ENCODE measurements at places on chromosomes 7 and 10.
A peak's percentile ranks its signal among the peaks of the same experiment; 100 is the strongest.

DNA sequence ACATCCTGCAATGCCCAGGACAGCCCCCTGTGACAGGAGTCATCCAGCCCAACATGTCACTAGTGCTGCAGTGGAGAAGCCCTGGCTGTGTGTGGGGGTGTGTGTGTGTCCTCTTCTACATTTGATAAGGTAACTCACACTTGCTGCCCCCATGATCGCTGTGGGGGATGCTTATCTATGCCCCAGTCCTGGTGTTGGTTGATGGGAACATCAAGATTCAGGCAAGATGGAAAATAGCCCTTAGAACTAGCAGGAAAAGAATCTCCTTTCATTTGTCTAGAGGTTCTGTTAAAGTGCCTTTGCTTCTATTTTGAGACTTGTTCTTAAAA is 52.4 kb downstream of the TCF7L2 start:
- DNase-seq: no peak

GRCh38 chr10:75023074-75023473 is 88.4 kb upstream of the SAMD8 start:
- DNase-seq: no peak

DNA sequence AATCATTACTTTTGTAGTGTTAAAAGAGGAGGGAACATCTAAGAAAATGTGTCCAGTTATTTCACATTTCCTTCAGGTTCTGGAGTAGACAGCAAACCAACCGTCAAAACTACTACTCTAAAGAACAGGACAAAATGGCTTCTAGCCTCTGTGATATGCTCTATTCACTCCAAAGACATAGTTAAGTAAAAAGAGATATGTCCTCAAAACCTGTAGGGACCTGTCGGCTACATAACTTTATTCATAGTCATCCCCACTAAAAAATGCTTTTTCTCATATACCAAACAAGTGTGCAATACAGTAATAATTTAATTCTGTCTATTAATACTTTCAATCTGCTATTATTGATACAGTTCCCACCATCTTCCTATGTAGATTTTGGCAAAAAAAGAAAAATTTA is 642.8 kb upstream of the LRRTM3 start:
- no peak for DNase-seq

- DNase-seq: no peak
These were observed 96.2 kb upstream of the MEOX2 start for GRCh38 chr7:15782656-15783055.

DNA sequence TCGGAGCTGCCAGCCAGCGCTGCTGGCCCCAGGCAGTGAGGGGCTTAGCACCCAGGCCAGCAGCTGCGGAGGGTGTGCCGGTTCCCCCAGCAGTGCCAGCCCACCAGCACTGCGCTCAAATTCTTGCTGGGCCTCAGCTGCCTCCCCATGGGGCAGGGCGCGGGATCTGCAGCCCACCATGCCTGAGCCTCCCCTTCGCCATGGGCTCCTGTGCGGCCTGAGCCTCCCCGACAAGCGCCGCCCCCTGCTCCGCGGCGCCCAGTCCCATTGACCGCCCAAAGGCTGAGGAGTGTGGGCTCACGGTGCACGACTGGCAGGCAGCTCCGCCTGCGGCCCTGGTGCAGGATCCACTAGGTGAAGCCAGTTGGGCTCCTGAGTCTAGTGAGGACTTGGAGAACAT is 525.0 kb downstream of the PTPRN2 start:
- no peak for DNase-seq

GRCh38 chr7:149823631-149824199 is 14.5 kb upstream of the ZNF862 start:
- no peak for DNase-seq

DNA sequence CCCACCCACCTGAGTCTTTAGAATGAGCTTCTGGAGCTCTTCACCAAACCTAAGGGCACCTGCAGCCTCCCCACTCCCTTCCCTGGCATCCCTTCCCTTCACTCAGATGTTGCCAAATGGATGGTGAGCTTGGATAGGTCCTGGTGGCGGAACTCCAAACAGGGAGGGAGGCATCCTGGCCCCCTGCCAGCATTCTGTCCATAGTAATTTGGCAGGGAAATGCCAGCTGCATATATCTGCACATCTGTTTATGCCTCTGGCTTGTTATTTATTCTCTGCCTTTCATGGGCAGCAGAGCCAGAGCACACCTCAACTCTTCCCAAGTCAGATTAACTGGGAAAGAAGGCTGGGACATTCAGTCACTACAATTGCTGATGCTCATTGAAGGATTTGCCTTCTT is 18.1 kb downstream of the KAZALD1 start:
- no peak for DNase-seq

- no peak for DNase-seq
These were observed 694.5 kb upstream of the PCDH15 start for GRCh38 chr10:55495555-55495954.

- no peak for DNase-seq
These were observed 79.4 kb downstream of the MYL10 start for GRCh38 chr7:101549734-101550133.

- no peak for DNase-seq
These were observed 70.4 kb upstream of the AOAH start for GRCh38 chr7:36794689-36795088.

GRCh38 chr10:29048506-29048905 is 240.4 kb upstream of the LYZL1 start:
- DNase-seq: no peak

- no peak for DNase-seq
These were observed 39.3 kb upstream of the ABCB5 start for GRCh38 chr7:20576166-20576660.

GRCh38 chr10:30431435-30431911 is 2.5 kb upstream of the MAP3K8 start:
- DNase-seq: no peak

- DNase-seq: no peak
These were observed 3.7 kb downstream of the TRIL start for GRCh38 chr7:28954471-28954870.

- no peak for DNase-seq
These were observed 103.0 kb upstream of the KLF6 start for GRCh38 chr10:3887885-3888476.

GRCh38 chr10:3754727-3755439 is 30.1 kb downstream of the KLF6 start:
- peak; percentile 10 for DNase-seq

- no peak for DNase-seq
These were observed 94.6 kb downstream of the CUX1 start for GRCh38 chr7:101911800-101912715.

GRCh38 chr7:118140468-118140867 is 43.5 kb upstream of the LSM8 start:
- DNase-seq: no peak

DNA sequence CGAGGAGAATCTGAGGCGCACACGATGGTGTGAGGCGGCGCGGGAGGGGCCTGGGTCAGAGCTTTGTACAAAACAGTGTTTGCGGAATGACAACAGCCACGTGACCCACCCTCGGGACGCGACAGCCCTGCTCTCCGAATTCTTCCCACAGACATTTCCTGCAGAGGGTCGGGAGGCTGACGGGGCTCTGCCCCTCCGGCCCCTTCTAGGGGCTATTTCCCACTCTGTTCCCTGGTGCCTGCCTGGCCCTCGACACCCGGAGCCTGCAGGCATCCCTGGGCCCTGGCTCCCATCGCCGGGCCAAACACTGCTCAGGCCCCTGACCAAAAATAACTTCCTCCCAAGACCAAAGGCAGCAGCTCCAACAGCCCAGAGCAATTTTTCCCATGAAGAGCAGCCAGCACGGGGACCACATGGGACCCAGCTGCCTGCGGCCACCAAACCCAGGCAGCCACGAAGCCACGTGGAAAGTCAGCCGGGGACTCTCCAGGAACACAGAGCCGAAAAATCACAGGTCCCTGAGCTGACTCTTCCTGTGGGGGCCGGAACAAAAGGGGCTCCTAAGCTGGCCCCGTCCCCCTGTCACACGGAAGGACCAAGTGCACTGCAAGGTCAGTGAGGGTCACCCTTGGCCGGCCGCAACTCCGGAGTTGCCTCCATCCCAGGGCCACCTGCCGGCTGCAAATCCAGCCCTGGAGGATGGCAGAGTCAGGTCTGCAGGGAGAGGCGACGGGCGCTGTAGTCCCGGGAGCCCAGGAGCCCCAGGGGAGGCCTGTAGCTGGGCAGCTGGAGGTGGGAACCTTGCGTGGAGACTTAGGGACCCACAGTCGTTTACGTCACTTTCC is 42.0 kb downstream of the PAPOLB start:
- DNase-seq: no peak

DNA sequence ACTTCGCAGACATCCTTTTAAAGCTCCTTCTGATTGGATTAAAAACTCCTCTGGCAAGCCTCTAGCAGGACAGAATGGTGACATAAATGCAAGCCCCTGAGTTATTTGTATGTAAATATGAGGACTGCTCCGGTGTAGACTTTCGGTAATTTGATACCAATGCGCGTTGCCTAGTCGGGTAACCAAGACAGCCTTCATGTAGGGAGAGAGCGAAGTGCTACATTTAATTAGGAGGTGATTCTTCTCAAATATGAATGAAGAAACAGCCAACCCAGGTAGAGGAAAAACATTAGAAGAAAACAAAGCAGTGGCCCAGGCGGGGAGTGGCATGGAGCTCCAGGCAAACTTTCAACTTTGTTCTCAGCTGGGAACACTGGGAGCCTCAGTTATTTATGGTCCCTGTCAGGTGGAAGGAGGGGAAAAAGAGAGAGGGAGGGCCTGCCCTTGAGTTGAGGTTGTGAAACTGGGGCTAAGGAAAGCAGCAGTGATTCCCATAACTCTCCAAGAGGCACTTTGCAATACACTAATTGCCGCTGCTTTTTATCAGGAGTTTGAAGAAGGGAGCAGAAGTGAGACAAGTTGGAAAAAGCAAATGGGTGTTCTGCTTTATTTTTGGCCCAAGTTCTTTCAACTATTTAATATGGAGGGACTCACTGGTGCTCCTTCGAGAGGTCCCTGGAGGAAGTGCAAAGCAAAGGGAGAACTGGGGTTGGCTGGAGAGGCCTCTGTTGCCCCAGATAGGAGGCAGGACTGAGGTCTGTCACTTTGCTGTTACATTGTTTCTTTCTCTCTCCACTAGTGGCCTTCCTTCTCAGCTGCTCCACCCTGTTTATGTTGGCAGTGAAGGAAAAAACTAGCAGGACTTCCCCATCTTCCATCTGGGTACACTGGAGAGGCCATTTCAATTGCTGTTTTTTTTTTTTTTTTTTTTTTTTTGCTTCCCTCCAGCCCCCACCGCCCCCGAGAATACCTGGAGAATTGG is 234.6 kb upstream of the CCDC6 start:
- DNase-seq: no peak

DNA sequence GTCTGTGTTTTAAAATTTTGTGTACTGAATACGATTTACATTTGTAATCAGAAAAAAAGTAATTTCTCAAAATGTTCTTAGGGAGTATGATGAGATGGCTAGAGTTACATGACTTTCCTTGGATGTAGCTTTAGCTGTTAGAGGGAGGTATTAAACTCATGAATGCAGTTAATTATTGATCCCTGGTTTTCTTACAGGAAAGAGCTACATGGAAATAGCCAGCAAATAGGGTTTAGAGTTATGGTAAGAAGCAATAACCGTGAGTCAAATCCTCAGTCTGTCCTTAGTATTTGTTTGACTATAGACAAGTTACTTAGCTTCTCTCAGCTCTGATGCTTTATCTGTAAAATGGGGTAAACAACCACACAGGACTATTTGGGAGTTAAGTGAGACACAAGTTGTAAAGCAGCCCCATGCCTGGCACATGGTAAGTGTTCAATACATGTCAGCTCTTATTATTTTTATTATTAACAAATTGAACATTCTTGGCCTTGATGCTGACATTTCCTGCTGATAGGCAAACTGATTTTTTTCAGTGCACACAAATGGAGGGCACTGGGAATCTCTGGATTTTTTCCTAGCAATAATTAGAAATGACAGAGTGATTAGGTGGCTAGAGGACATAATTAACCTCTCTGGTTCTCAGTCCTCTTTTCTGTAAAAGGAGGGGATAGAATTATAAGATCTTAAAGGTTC is 204.5 kb upstream of the PHYHIPL start:
- DNase-seq: no peak

- DNase-seq: no peak
These were observed 76.8 kb upstream of the NKX6-2 start for GRCh38 chr10:132862485-132863420.

DNA sequence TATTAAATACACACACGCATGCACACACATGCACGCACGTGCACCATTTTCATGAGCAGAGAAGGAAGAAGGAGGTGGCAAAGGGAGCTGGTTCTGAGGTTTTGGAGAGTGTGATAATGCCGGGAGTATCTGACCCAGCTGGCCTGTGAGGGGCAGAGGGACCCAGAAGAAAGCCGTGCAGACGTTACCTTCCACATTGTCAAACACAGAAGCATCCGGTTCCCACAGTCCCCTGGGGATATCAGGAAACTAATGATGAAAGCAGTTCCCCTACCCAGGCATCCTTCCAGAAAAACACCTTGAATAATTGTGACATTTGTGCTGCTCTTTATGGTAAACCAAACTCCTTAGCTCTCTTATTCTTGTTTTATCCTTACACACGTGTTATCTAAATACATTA is 85.7 kb upstream of the FAM180A start:
- DNase-seq: no peak

DNA sequence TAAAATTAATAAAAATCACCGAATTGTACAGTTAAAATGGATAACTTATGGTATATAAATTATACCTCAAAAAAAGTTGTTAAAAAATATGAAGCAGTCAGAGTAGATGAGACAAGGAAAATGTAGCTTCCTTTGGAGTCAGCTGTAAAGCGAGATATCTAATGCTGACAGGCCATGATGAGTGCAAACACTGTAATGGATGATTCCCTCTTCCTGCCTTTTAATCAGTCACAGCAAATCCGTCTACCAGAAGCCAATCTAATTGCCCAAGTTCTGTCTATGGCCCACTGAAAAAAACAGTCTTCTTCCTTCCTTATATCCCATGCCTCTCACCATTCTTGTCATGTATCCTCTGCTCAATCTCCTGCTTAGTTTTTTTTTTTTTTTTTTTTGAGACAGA is 59.9 kb upstream of the DNAJB12 start:
- no peak for DNase-seq

DNA sequence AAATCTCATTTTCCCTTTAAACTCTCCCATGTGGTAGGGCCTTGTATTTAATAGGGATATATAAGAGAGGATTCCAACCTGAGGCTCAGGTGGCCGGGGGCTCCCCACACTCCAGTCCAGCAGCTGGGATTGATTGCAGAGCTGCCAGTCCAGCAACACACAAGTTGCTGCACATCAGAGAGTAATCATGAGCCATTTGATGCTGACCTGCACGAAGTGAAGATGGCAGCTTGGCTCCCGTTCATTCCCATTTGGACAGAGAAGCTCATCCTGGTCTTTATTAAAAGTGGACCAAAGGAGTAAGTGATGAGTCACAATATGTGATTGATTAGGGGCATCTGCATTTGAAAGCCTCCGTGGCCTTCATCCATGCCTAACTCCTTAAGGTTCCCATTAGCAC is 202.4 kb downstream of the PLXNA4 start:
- DNase-seq: no peak

GRCh38 chr7:136617176-136617575 is 251.3 kb upstream of the CHRM2 start:
- no peak for DNase-seq

GRCh38 chr7:157544980-157545680 is 208.3 kb downstream of the DNAJB6 start:
- DNase-seq: no peak

DNA sequence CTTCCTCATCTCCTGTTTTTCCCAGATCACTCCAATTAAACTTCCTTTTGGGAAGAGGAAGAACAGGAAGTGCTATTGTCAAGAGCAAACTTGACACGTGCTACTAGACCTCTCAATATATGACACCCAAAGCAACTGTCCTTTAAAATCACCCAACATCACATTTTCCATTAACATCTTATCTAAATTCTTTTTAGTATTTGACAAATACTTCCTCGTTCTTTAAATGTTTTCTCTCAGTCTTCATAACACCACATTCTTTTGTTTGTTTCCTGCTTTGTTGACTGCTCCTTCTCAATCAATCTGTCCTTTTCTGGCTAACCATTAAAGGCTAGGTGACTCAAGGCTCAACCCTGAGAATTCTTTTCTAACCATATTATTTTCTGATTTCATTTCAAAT is 7.1 kb upstream of the TFPI2 start:
- DNase-seq: no peak

Data from NCI-H187 (cell line).